ENCODE measurements at places on chromosomes 7 and 10.

DNA sequence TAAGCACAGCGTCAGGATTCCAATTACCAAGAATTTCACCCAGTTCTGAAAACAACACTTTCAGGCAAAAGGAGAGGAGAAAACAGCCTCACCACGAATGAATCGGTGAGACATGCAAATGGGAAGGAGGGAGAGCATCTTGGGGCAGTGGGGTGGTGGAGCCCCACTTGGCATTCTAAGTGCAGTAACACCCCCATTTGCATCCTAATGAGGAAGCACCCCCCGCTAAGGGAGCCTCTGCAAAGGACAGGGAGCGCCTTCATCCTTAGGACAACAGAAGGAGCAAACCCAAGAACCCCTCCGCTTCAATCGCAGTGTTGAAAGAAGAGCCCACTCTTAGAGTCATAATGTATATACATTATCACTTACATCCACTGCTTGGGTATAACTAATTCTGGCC lies 46.8 kb downstream of the NRAP start:
- DNase-seq: no peak

DNA sequence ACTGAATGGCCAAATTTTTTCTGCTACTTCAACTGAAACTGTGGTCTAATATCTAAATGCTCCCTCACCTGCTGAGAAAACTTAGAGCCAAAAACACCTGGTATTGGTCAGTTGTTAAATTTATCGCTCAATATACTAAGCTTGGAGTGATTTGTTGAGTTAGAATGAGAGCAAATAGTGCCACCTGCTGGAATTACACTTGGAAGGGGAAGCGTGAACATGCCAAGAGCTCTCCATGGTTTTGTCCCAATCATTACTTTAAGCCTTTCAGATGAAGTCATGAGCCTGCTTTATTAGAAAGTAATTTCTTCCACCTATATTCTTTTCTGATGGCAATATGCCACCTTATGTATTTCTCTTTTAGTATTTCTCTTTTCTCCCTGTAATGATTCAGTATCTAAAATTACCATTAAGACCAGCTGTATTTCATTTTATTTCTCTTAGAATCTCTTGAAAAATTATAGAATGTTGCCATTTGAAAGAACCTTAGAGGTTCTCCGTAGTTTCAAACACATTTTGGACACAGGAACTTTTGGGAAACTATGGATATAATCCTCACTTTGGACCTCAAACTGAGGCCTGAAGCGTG lies 447.8 kb upstream of the C7orf33 start:
- no peak for DNase-seq

- DNase-seq: no peak
Observed at GRCh38 chr10:49361178-49361554, 34.7 kb downstream of the DRGX start.

- DNase-seq: no peak
Observed at GRCh38 chr7:16755397-16755796, 1.8 kb downstream of the TSPAN13 start.

- no peak for DNase-seq
Observed at GRCh38 chr7:70741666-70742065, 390.3 kb upstream of the GALNT17 start.

DNA sequence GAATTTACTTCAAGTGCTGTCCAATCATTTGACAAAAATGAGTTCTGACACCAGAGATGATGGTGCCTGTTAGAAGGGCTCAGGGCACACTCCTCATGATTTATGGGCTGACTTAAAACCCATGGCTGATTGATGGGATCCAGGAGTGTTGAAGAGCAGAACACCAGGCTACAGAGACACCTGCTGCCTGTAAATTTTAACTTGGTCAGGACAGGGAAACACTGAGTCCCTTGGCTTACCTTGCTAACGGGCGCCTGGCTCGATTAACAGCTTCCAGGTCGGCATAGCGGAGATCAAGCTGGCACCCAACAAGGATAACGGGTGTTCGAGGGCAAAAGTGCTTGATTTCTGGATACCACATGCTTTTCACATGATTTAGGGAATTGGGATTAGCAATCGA lies 51.4 kb downstream of the RHOBTB1 start:
- DNase-seq: no peak

GRCh38 chr10:24988831-24989640 lies 26.9 kb downstream of the ENKUR start:
- DNase-seq: no peak

DNA sequence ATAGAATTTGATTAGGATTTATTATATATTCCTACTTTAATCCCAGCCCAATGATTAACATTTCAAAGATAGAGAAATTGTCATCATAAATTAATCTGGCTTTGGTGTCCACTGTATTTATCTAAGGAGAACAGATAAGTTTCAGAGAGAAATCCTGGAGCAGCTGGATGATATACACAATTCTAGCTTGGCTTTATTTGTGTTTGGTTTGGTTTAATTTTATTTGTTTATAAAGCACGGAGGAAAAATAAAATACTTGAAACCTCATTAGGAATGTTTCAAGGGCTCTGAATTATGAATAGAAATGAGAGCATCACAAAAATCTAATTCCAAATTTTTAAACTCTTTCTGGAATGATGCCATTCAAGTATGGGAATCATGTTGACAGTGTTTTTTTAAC lies 42.1 kb downstream of the SEMA3D start:
- no peak for DNase-seq

GRCh38 chr7:76193466-76193865 lies 8.2 kb upstream of the SRRM3 start:
- no peak for DNase-seq

DNA sequence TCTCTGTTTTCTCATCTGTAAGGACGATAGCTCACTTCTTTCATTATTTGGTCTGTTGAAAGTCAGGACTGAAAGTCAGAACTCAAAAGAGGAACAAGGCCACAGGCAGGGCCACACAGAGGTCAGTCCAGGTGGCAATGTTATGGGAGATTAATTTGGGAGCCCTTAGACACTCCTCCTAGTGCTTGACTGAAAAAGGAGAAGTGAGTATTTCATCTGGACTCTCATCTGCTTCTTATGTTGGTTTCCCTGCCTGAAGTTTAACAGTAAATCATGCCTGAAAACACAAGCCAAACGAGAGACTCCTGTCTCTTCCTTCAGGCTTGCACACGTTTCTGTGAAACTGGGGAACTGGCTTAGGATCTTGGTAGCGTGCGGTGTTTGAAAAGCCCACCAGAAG lies 248.5 kb downstream of the BUB3 start:
- no peak for DNase-seq

DNA sequence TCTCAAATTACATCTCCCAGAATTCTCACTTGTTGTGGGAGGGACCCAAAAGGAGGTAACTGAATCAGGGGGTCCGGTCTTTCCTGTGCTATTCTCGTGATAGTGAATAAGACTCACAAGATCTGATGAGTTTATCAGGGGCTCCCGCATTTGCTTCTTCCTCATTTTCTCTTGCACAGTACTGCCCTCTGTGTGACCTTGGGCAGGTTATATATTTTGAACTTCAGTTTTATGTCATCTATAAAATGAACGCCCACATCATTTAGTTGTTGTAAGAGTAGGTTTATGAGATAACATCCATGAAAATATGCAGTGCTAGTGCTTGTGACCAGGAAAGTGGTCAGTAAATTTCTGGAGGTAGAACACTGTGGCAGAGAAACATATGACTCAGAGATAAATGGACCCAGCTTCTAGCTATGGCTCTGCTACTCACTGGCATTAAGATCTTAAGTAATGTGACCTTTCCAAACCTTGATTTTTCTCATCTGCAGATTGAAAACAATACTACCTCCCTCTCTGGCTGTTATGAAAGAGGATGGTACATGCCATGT lies 44.3 kb downstream of the SCRN1 start:
- DNase-seq: no peak

GRCh38 chr10:96390460-96390864 lies 31.7 kb upstream of the OPALIN start:
- DNase-seq: no peak

DNA sequence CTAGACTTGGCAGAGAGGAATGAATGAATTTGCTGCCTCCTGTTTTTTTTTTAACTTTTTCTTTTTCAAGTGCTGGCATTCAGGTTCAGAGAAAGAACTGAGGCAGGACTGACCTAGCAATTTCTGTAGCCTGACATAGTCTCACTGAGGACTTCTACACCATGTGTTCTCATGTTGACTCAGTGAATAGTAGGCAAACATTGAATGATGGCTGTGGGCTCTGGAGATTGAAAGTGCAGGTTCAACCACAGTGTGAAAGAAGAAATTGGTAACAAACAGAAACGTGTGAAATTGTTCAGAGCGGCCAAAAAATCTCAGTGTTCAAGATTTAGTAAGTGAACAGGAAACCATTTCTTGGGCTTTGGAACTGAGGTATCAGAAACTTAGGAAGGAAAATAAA lies 322.4 kb upstream of the GHITM start:
- no peak for DNase-seq

DNA sequence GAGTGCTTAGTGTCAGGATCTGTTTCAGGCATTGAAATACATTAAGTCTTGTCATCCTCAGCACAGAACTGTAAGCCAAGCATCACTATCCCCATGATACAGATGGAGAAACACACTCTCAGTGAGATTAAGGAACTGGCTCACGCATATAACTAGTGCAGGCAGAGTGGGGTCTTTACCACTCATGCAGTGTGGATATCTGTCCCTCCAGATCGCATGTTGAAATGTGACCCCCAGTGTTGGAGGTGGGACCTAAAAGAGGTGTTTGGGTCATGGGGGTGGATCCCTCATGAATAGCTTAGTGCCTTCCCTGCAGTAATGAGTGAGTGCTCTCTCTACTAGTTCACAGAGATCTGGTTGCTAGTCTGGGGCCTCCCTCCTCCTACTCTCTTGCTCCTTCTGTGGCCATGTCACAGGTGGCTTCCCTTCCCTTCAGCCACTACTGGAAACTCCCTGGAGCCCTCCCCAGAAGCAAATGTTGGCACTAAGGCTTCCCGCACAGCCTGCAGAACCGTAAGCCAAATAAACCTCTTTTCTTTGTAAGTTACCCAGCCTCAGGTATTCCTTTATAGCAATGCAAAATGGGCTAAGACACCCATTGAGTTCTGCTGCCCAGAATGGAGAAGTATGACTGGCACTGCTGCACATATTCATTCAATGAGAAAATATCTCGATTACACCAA lies 31.8 kb upstream of the MSMB start:
- no peak for DNase-seq

DNA sequence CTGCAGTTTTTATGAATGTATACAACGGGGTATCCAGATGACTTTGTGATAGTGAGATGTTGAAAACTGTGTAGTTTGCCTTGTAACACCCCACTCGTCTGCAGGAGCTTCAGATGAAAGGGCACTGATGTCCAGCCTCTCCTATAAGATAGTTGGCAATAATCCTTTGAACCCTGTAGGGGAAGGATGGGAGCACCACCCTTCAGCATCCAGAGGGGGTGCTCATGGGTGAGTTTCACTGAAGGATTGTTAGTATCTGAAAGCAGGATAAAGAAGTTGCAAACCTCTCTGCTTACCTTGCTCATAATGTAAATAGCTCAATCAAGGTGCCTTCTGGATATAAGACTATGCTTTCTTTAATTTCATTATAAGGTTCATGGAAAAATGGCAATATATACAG lies 201.5 kb downstream of the TMEM178B start:
- DNase-seq: no peak

GRCh38 chr10:13794992-13795612 lies 208.3 kb downstream of the PRPF18 start:
- DNase-seq: no peak

GRCh38 chr7:47528471-47528870 lies 53.4 kb downstream of the TNS3 start:
- no peak for DNase-seq

DNA sequence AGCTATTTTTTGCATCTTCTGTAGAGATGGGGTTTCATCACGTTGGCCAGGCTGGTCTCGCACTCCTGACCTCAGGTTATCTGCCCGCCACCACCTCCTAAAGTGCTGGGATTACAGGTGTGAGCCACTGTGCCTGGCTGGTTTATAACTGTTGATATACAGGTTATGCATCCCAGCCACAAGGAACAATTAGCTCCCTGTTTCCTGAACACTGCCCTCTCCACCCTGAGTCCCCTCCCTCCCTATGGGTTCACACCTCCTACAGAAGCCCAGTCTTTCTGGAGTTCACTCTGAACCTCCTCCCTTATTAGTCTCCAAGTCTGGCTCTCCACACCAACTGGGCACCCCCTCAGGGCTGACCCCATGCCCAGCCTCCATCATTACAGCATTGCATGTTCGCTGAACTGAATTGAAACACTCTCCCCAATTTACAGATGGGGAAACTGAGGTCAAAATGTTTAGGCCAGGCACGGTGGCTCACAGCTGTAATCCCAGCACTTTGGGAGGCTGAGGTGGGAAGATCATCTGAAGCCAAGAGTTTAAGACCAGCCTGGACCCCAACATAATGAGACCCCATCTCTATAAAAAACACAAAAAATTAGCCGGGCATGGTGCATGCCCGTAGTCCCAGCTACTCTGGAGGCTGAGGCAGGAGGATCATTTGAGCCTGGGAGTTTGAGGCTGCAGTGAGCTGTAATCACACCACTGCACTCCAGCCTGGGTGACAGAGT lies 1.7 kb upstream of the CLIP2 start:
- DNase-seq: no peak

GRCh38 chr7:77370606-77371005 lies 45.5 kb downstream of the GSAP start:
- DNase-seq: no peak

DNA sequence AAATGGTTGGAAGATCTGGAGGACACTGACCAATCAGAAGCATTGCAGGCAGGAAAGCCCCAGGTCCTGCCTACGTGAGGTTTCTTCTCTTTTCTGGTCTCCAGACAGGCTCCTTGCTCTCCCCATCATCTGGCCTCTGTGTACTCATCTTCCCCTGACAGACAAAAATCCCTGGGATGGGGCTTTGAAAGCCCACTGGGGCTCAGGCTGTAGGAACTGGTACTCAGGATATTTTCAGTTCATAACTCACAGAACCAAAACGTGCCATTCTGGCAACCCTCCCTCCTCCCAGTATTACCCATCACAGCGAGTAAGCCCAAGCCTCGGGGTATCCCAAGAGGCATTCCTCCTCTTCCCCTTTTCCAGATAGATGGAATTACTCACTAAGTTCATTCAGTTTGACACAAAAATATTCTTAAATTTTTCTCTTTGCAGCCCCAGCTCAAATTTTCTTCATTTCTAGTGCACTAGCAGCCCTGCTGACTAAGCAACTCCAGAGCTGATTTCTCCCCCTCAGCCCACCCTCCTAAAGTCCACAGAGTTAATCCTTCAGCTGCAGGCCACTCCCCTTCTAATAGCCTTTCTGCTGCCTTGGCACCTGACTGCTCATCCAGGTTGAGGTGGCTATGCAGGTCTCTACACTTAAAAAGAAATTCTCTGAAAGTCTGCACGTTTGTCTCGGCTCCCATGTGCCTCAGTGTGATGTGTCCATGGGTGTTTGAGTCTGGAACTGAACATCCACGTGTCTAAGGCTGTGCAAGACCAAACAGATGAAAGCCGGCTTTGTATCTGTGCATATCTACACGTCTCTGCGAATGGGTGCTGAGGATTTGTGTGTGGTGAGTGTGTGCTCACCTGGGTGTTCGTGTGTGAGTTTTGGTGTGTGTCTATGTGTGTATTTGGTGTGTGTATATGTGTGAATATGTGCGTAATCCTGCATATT lies 331.4 kb downstream of the CCSER2 start:
- DNase-seq: no peak

DNA sequence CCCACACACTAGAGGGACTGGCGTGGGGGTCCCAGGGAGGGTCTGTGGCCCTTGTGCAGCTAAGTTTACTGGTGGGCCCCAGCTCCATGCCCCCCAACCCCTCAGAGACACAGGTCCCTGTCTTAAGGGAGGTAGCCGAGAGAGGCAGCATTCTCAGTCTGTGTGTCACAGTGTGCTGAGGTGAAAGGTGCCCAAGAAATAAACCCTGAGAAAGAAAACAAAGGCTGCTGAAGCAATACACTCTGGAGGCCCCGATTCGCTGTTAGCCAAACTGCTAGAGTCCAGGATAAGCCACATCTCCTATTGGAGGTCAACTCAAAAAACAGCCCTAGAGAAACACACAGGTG lies 28.6 kb upstream of the NDST2 start:
- no peak for DNase-seq

Data from activated CD4-positive, alpha-beta memory T cell treated with anti-CD3 and anti-CD28 coated beads for 36 hours (primary cell).